ENCODE measurements at places on chromosomes 12 and 14. TPM values are rescaled to one million over a fixed set of nuclear protein-coding genes. Genes with fewer than 3 reads are reported as not detected.

ZFHX2 gene
- total RNA-seq: 2.4 TPM

PNN gene
- total RNA-seq: 92.5 TPM

CSRP2 gene
- 0.77 TPM for total RNA-seq

OLR1 gene
- total RNA-seq: 0.42 TPM

DHRS4L2 gene
- total RNA-seq: 23.4 TPM

KRT71 gene
- total RNA-seq: not detected

EFS gene
- total RNA-seq: not detected

ZNF605 gene
- total RNA-seq: 6.2 TPM

DPPA3 gene
- not detected for total RNA-seq

FOXN4 gene
- not detected for total RNA-seq

CAPS2 gene
- total RNA-seq: 1.9 TPM

NDUFA12 gene
- total RNA-seq: 133 TPM

SDS gene
- total RNA-seq: 0.18 TPM

ALDH1L2 gene
- total RNA-seq: 0.69 TPM

- no peaks in the 10 kb centered on the region for H3K4me1 ChIP-seq
- no peak overlapping the region for H3K4me3 ChIP-seq
- no peak overlapping the region for H3K27ac ChIP-seq
- DNase-seq: no peak
Measured at GRCh38 chr12:46435625-46436024, 63.1 kb upstream of the SLC38A2 start.

- DNase-seq: no peak
- no peak overlapping the region for H3K4me3 ChIP-seq
- H3K4me1 ChIP-seq: no peaks in the 10 kb centered on the region
- H3K36me3 ChIP-seq: no peaks in the 10 kb centered on the region
Measured at GRCh38 chr12:77488041-77488620, 342.6 kb upstream of the NAV3 start.

GRCh38 chr12:58314610-58315009, 373.2 kb downstream of the ATP23 start:
- no peak overlapping the region for H3K27ac ChIP-seq
- H3K4me3 ChIP-seq: no peak overlapping the region
- no peaks in the 10 kb centered on the region for H3K4me1 ChIP-seq
- DNase-seq: no peak
- H3K36me3 ChIP-seq: no peaks in the 10 kb centered on the region

DNA sequence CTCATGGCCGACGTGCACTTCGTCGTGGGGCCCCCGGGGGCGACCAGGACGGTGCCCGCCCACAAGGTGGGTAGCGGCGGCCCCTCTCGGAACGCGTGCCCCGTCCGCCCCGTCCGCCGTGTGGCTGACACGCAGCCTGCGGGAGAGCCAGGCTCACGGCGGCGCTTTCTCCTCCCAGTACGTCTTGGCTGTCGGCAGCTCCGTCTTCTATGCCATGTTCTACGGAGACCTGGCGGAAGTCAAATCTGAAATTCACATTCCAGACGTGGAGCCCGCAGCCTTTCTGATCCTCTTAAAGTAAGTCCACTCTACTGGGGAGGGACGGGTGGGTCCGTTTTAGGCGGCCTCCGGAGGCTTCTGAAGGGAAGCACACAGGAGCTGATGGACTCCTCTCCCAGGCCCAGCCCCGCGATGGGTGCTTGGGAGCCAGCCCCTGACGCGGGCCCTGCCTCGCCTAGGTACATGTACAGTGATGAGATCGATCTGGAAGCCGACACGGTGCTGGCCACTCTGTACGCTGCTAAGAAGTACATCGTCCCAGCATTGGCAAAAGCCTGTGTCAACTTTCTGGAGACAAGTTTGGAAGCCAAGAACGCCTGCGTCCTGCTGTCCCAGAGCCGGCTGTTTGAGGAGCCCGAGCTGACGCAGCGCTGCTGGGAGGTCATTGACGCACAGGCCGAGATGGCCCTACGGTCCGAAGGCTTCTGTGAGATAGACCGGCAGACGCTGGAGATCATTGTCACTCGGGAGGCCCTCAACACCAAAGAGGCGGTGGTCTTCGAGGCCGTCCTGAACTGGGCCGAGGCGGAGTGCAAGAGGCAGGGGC, 1.1 kb downstream of the BTBD6 start:
- no peak overlapping the region for H3K27ac ChIP-seq
- no peaks in the 10 kb centered on the region for H3K27me3 ChIP-seq
- no peaks in the 10 kb centered on the region for H3K36me3 ChIP-seq
- H3K4me1 ChIP-seq: peaks cover 17% of the 10 kb centered on the region

- H3K36me3 ChIP-seq: no peaks in the 10 kb centered on the region
- H3K27ac ChIP-seq: no peak overlapping the region
- H3K4me1 ChIP-seq: no peaks in the 10 kb centered on the region
- no peak for DNase-seq
Measured at GRCh38 chr14:60514741-60515491, 6.0 kb downstream of the SIX6 start.

DNA sequence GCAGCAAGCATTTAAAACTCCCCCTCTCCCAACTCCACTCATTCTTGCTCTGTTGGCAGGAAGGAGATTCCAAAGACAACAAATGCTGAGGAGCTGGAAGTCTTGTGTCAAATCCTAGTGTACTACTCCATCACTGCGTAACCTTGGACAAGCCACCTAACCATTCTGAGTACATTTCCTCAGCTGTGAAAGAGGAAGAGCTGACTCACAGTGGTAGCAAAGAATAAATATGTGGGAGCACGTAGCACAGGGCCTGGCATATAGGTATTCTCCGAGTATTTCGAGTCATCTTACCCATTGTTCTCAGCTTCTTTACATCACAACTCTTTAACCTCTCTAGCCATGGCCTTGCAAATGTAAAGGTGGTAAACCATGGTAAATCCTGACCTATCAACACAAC, 28.7 kb downstream of the EGLN3 start:
- DNase-seq: no peak
- H3K27me3 ChIP-seq: no peaks in the 10 kb centered on the region
- H3K36me3 ChIP-seq: no peaks in the 10 kb centered on the region
- H3K4me3 ChIP-seq: no peak overlapping the region
- no peak overlapping the region for H3K27ac ChIP-seq

DNA sequence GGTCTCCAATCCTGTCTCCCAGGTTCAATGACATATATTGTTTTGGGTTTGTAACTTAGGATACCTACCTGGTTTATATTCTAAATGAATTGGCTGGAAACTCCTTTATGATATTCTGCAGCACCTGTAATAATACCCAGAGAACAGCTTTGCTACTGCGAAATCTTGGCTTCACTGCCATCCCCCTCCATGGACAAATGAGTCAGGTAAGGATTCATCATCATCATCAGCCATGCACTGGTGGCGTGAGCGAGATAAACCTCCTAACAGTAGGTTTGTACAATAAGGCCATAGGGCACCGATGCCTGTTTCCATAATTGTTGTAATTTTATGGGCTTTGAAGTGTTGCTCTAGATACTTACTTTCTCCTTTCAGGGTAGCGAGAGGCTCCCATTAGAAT, 10.7 kb downstream of the DDX47 start:
- H3K4me1 ChIP-seq: no peaks in the 10 kb centered on the region
- DNase-seq: no peak
- H3K27ac ChIP-seq: no peak overlapping the region
- no peak overlapping the region for H3K4me3 ChIP-seq
- peaks cover 63% of the 10 kb centered on the region for H3K36me3 ChIP-seq

- no peak overlapping the region for H3K4me3 ChIP-seq
- peaks cover 5% of the 10 kb centered on the region for H3K36me3 ChIP-seq
- no peak for DNase-seq
- no peak overlapping the region for H3K27ac ChIP-seq
- H3K4me1 ChIP-seq: peaks cover 6% of the 10 kb centered on the region
- H3K27me3 ChIP-seq: no peaks in the 10 kb centered on the region
Measured at GRCh38 chr12:1939331-1939730, 20.9 kb upstream of the CACNA2D4 start.

DNA sequence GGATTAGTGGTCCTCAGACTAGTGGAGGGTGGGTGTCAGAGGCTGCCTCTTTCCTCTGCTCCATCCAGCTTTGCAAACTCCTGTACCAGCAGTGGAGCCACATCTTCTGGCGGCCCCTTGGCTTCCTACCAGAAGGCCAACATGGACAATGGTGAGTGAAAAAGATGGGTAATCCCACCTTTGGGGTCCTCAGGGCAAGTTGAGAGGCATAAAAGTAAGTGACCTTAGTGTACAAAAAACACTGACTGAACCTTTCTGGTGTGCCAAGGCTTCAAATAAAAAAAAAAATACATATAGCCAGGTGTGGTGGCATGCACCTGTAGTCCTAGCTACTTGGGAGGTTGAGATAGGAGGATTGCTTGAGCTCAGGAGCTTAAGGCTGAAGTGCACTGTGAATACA, 9.2 kb upstream of the PIP4K2C start:
- no peak for DNase-seq
- no peaks in the 10 kb centered on the region for H3K27me3 ChIP-seq
- no peaks in the 10 kb centered on the region for H3K4me1 ChIP-seq
- H3K27ac ChIP-seq: no peak overlapping the region
- H3K4me3 ChIP-seq: no peak overlapping the region

- peaks cover 9% of the 10 kb centered on the region for H3K4me1 ChIP-seq
- H3K4me3 ChIP-seq: no peak overlapping the region
- no peaks in the 10 kb centered on the region for H3K36me3 ChIP-seq
- no peak for DNase-seq
- no peaks in the 10 kb centered on the region for H3K27me3 ChIP-seq
- H3K27ac ChIP-seq: no peak overlapping the region
Measured at GRCh38 chr12:116484807-116485206, 74.4 kb upstream of the MAP1LC3B2 start.

- no peak for DNase-seq
- no peak overlapping the region for H3K4me3 ChIP-seq
Measured at GRCh38 chr14:104139460-104140212, 1.2 kb downstream of the KIF26A start.

DNA sequence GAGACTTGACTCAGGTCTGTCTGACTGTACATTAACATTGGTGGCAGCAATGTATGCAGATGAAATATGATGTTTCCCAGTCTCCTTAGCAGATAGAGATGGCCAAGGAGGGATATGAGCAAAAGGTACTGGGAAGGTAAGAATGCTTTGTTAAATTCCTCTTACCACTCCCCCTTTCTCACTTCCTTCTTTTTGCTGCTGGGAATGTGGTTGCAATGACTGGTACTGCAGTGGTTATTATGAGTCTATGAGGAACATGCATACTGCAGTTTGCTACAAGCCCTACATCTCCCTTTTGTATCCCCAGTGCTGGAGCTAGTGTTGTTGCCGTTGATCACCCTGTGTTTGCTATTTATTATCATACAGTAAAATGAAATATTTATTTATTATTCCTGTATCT, 35.9 kb downstream of the ALDH1L2 start:
- no peak for DNase-seq
- no peaks in the 10 kb centered on the region for H3K27me3 ChIP-seq
- H3K27ac ChIP-seq: no peak overlapping the region

- no peaks in the 10 kb centered on the region for H3K36me3 ChIP-seq
- H3K27ac ChIP-seq: no peak overlapping the region
- peak overlapping the region; percentile 35 for H3K4me3 ChIP-seq
- H3K27me3 ChIP-seq: no peaks in the 10 kb centered on the region
Measured at GRCh38 chr14:50792051-50792477, 38.9 kb downstream of the NIN start.

- no peak overlapping the region for H3K27ac ChIP-seq
- DNase-seq: no peak
- H3K4me1 ChIP-seq: no peaks in the 10 kb centered on the region
- no peaks in the 10 kb centered on the region for H3K36me3 ChIP-seq
Measured at GRCh38 chr14:66009089-66009488, 477.1 kb upstream of the CCDC196 start.

- peaks cover 16% of the 10 kb centered on the region for H3K27me3 ChIP-seq
- no peak overlapping the region for H3K27ac ChIP-seq
- peaks cover 7% of the 10 kb centered on the region for H3K4me1 ChIP-seq
- no peaks in the 10 kb centered on the region for H3K36me3 ChIP-seq
- peak; percentile 88 for DNase-seq
Measured at GRCh38 chr14:104976198-104977007, 1.8 kb downstream of the AHNAK2 start.

- H3K27me3 ChIP-seq: no peaks in the 10 kb centered on the region
- H3K36me3 ChIP-seq: no peaks in the 10 kb centered on the region
- no peak for DNase-seq
- H3K4me3 ChIP-seq: no peak overlapping the region
Measured at GRCh38 chr12:106113824-106114446, 24.8 kb downstream of the NUAK1 start.

- peaks cover 7% of the 10 kb centered on the region for H3K36me3 ChIP-seq
- peak overlapping the region; percentile 40 for H3K4me3 ChIP-seq
- DNase-seq: peak; percentile 94
- H3K27me3 ChIP-seq: no peaks in the 10 kb centered on the region
Measured at GRCh38 chr14:22561661-22562579, 27.1 kb downstream of the DAD1 start.

GRCh38 chr14:103353362-103353761, 19.3 kb downstream of the EIF5 start:
- DNase-seq: no peak
- no peaks in the 10 kb centered on the region for H3K4me1 ChIP-seq
- H3K4me3 ChIP-seq: no peak overlapping the region
- H3K27me3 ChIP-seq: no peaks in the 10 kb centered on the region

- no peak overlapping the region for H3K4me3 ChIP-seq
- no peak for DNase-seq
- no peaks in the 10 kb centered on the region for H3K27me3 ChIP-seq
- H3K4me1 ChIP-seq: no peaks in the 10 kb centered on the region
Measured at GRCh38 chr12:83150465-83151189, 463.9 kb downstream of the TMTC2 start.

DNA sequence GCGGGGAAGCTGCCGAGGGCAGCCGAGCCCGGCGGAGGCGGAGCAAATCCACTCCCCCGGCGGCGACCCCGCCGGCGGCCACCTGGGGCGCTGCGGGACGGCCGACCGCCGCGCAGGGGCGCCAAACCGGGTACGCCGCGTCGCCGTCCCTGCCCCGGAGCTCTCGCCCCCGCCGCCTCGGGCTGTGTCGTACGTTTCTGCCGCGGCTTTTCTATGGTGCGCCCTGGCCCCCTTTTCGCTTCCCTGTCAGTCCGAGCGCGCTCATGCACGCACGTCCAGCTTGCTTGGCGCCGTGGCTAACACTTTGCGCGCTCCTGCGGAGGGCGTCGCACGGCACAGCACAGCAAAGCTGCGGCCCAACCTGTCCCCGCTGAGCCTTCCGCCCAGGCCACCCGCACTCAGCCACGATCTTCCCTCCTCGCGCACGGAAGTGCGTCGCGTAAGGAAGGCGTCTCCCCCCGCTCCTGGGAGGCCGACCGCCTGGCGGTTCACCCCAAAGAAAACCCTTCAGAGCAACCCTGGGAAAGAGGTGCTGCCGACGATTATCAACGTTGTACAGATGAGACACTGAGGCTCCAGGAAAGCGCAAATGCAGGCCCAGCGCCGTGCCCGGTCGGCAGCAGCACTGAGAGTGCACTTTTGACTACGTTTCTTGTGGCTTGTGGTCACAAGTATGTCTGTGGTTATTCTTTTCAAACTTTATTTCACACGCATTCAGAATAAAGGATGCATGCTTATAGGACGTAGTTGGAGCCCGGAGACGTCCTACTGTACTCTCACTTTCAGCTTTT, at the start of gene HECTD1:
Gene HECTD1, minus strand, starts transcription at position 39 of the 791 bp plus-strand sequence. CDS start 1,857 bp downstream, outside the sequence.
- peaks cover 4% of the 10 kb centered on the region for H3K36me3 ChIP-seq
- H3K27ac ChIP-seq: peak within 1 kb of the TSS; percentile 96
- peak; percentile 92 for DNase-seq
- H3K27me3 ChIP-seq: no peaks in the 10 kb centered on the region
- peak within 1 kb of the TSS; percentile 27 for H3K4me3 ChIP-seq

- H3K27me3 ChIP-seq: no peaks in the 10 kb centered on the region
- no peak overlapping the region for H3K27ac ChIP-seq
Measured at GRCh38 chr14:52327374-52328226, 13.5 kb downstream of the PTGER2 start.

Measured in CD8-positive, alpha-beta memory T cell (primary cell).